CD4-positive, alpha-beta T cell treated with Interleukin-4 for 4 hours (primary cell): ENCODE measurements at places on chromosomes 7 and 10.
A peak's percentile ranks its signal among the peaks of the same experiment; 100 is the strongest.

- DNase-seq, result no peak
These were observed 15.1 kb downstream of the FXYD4 start for GRCh38 chr10:43386549-43386948.

DNA sequence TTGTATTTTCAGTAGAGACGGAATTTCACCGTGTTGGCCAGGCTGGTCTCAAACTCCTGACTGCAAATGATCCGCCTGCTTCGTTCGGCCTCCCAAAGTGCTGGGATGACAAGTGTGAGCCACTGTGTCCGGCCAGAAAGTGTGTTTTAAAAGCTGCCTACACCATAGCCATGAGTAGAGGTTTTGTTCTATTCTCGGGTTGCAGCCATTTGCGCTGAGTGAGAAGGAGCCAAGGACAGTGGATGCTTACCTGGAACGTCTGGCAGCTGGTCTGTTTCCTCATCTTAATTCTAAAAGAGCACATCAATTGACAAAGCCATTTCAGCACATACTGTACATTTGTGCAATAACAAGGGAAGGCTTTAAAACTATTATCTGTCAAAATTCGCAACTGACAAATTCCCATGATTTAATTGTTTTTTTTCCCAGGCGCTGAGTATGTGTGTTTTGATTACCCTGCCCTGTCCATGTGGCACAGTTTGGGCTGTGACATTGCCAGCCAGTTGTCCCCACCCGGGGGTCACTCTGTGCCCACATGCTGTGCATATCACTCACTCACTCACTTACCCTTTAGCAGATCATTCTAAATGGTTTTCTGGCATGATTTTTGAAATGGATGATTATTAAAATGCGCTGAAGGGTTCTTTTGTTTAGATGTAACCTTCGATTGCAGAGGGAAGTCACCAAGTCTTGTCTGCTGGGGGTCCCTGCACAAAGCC is 251.6 kb downstream of the CCDC3 start:
- DNase-seq, result no peak

DNA sequence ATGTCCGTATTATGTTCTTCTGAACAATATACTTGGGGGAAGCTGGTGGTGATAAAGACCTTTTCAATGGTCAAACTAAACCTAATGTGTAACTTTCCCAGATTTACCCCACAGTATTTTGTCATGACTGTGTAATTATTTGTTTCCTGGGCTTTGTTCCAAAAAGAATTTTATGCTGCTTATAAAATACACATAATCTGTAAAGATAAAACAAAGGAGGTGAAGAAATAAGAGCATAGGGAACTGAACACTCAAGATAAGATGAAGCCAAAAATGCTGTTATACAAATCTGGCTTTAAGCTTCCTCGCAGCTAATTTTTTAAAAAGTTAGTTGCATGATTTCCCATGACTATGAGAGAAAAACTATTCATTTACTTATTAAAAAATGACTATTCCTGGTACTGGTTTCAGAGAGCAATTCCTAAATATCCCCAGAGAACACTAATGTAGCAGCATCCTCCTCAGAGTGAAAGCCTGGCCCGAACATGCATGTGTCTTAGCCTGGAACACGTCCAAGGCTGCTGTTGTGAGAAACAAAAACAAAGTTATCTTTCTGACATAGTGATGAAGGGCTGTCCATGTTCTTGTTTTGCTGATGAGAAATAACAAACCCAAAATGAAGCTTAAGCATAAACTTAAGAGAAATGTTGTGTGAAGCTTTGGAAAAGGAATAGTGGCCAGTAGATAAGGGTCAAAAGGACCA is 33.9 kb downstream of the MALSU1 start:
- no peak for DNase-seq

- no peak for DNase-seq
These were observed 18.4 kb downstream of the SPOCK2 start for GRCh38 chr10:72069751-72070526.

GRCh38 chr7:65250216-65250615 is 123.4 kb upstream of the ZNF92 start:
- no peak for DNase-seq

DNA sequence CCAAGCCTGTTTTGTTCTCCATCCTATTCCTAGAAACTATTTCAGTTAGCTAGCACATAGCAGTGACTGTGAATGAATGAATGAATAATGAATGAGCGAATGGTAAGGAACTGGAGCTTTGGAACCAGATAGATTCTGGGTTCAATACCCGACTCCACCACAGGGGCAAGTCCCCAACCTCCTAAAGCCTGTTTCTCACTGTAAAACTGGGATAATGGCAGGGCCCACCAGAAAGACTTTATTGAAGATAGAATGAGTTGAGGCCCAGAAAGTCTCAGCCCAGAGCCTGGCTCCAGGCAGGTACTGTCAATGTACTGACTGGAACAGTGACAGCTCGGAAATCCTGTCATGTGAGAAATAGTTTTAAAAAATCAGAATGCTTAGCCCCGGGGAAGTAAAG is 1.1 kb upstream of the CDH23 start:
- no peak for DNase-seq

DNA sequence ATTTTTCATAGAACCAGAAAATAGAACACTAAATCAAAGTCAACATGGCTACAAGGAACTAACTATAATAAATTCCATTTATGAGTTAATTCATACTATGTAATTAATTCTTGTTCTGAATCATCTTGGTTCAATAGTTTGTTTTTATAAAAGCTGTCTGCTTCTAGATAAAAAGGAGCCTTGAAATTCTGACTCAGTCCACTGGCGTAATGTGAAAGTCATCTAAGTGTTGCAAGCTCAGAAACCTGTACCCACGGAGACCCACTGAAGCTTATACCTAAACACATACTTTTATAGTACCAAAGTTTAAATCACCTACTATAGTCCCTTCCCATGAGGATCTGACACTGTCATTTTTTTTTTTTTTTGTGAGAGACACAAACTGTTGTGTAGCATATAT is 489.4 kb downstream of the SEMA3D start:
- no peak for DNase-seq

GRCh38 chr7:152902870-152903860 is 143.6 kb downstream of the ACTR3B start:
- DNase-seq, result no peak

DNA sequence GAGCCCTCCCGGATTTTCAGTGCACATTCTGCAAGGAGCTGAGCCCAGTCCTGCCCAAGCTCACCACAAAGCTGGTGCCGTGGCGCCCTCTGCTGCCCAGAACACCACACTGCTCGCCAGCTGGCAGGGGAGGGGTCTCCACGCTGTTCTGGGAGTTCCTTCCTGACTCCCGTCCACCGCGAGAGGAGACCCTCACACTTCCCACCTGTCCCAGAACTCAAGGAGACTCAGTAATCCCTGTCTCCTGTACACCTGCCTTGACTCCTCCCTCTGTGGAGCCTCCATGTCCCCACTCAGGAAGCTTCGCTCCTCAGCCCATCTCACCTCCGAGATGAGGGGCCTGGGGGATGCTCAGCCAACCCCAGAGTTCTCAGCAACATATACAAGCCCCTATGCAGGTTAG is 11.3 kb downstream of the C10orf105 start:
- DNase-seq, result peak; percentile 50

DNA sequence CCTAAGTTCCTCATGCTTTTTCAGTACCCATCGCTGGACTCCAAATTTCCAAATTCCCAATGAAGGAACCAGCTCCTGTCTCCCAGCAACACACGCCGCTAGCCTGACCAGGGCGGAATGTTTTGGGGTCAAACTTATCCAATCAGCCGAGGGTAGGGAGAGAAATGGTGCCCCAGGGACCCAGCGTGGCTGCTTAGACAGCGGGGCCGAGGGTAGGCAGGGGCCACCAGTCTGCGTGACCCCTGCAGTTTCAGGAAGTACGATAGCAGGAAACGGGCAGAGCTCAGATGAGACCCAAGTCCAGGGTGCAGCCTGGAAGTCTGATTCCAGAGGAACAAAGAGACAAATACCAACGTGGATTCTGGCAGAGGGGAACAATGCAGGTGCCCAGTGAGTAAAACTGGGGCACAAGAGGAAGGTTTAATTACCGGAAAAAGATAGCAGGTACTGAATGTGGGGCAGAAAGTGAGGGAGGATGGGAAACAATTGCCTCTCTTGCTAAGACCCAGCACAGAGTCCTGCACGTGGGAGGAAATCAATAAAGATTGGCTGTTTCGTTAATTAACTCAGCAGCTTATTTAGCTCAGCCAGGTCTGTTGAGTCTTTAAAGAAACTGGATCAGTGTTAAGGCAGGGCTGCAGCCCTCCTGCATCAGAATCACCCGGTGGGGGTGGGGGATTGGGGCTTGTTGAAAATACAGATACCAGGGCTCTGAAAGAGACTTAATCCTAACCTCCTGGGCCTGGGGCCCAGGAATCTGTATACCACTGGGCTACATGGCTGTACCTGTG is 50.4 kb upstream of the NFE2L3 start:
- no peak for DNase-seq

- DNase-seq, result no peak
These were observed 263.8 kb upstream of the GRB10 start for GRCh38 chr7:51046482-51046881.

DNA sequence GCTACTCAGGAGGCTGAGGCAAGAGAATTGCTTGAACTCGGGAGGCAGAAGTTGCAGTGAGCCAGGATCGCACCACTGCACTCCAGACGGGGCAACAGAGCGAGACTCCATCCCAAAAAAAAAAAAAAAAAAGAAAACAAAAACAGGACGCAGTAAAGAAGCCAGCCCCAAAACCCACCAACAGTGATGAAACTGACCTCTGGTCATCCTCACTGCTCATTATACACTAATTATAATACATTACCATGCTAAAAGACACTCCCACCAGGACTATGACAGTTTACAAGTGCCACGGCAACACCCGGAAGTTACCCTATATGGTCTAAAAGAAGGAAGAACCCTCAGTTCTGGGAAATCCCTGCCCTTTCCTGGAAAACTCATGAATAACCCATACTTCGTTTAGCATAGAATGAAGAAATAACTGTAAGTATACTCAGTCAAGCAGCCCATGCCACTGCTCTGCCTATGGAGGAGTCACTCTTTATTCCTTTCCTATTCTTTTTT is 40.0 kb upstream of the EIF4H start:
- DNase-seq, result no peak

GRCh38 chr7:80885757-80886156 is 33.1 kb downstream of the SEMA3C start:
- DNase-seq, result no peak

GRCh38 chr10:131626274-131626673 is 274.5 kb upstream of the PPP2R2D start:
- no peak for DNase-seq

GRCh38 chr7:112257073-112257472 is 50.6 kb downstream of the ZNF277 start:
- no peak for DNase-seq

DNA sequence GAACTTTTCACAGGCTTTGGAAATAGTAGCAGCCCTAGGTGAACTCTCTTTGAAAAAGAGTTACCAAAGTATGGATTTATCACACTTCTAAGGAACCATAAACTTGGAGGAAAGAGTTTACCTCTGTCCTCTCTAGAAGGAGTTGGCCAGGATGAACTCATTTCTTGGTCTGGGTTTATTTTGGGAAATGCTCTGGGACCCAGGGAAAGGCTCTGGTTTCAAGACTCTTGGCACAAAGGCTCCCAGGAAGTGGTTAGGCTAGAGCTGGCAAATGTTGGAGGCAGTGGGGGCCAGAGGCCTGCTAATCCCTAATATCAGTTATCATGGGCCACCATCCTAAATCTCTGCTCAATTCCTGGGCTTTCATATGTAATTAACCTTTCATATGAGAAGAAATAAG is 36.3 kb upstream of the CDK6 start:
- no peak for DNase-seq

- no peak for DNase-seq
These were observed 13.9 kb downstream of the SUGCT start for GRCh38 chr7:40148671-40149070.

- DNase-seq, result no peak
These were observed 20.9 kb downstream of the ANKIB1 start for GRCh38 chr7:92266415-92267241.

DNA sequence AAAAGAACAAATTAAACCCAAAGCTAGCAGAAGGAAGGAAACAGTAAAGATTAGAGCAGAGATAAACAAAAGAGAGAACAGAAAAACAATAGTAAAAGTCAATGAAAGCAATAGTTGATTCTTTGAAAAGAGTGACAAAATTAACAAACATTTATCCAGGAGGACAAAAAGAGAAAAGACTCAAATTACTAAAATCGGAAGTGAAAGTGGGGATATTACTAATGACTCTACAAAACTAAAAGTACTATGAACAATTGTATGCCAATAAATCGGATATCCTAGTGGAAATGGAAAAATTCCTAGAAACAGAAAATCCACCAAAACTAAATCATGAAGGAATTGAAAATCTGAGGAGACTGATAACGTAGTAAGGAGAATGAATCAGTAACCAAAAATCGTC is 96.3 kb downstream of the SNX13 start:
- DNase-seq, result no peak

DNA sequence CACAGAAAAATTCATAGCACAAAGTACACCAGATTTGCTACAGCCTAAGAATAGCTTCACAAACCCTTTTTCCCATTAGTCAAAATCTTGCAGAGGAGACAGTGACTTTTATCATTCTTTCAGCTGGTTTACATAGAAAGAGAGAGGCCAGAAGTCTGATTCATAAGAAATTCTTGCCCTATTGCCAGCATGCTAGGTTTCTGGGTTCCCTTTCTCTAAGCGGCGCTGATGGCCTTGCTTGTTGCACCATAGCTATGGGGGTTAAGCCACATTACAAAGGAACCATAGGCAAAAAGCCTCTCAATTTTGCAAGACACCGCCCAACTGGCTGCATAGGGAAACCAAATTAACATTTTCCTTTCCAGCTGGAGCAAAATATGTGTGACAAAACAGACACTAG is 87.4 kb downstream of the ZNF467 start:
- DNase-seq, result no peak

GRCh38 chr10:69504576-69505250 is 53.4 kb downstream of the TSPAN15 start:
- DNase-seq, result no peak

DNA sequence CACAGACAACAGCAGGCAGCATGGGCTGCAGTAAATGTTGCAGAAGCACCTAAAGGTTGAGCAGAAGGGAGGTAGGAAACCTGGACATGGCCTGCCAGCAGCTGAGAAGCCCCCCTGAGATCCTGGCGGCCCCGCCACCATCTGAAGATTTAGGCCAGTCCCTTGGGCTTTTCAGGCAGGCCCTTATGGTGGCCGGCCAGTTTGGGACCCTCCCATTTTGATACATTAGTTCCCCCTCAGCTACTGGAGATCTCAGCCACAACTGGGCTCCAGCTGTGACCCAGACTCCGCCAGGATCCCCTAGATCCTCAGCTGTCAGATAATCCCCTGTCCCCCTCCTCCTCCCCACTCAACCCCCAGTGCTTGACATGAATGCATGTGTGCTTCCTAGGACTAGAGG is 34.4 kb downstream of the ZNF783 start:
- no peak for DNase-seq

- DNase-seq, result no peak
These were observed 62.2 kb downstream of the CNOT4 start for GRCh38 chr7:135447748-135448147.

DNA sequence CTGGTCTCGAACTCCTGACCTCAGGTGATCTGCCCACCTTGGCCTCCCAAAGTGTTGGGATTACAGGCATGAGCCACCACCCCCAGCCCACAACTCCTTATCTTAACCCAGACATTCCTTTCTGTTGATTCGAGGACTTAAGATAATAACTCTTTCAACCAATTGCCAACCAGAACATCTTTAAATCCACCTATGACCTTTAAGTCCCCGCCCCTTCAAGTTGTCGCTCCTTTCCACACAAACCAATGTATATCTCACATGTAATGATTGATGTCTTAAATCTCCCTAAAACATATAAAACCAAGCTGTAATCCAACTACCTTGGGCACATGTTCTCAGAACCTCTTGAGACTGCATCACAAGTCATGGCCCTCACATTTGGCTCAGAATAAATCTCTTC is 7.8 kb upstream of the ANKRD2 start:
- no peak for DNase-seq
